Esophagus squamous epithelium (tissue), 5 donors: ENCODE measurements at places on chromosomes 16 and 17.

GRCh38 chr17:50867363-50868139, 1.4 kb upstream of the TOB1 start:
- H3K27ac ChIP-seq, result peak overlapping the region; percentile 100
- no peaks in the 10 kb centered on the region for H3K27me3 ChIP-seq
- peak; percentile 93 for DNase-seq
- H3K36me3 ChIP-seq, result peaks cover 12% of the 10 kb centered on the region

- no peak for DNase-seq
- H3K27ac ChIP-seq, result peak overlapping the region; percentile 44
- H3K27me3 ChIP-seq, result no peaks in the 10 kb centered on the region
- no peaks in the 10 kb centered on the region for H3K36me3 ChIP-seq
- H3K4me3 ChIP-seq, result no peak overlapping the region
- H3K4me1 ChIP-seq, result peaks cover 84% of the 10 kb centered on the region
Observed at GRCh38 chr17:30229012-30229411, 6.5 kb downstream of the SLC6A4 start.

DNA sequence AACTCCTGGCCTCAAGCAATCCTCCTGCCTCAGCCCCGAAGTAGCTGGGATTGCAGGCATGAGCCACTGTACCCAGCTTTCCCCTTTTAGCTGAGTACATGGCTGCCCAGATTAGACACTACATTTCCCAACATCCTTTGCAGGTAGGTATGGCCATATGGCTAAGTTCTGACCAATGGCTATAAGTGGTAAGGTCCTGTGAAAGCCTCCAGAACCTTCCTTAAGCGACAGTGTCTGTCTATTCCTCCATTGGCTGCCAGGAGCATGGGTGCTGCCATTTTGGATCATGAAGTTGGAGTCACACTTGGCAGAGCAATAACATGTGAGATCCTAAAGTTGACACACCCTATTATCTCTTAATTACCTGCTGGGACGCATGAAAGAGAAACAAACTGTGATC, 24.4 kb upstream of the CRHR1 start:
- no peaks in the 10 kb centered on the region for H3K27me3 ChIP-seq
- H3K36me3 ChIP-seq, result no peaks in the 10 kb centered on the region
- no peaks in the 10 kb centered on the region for H3K4me1 ChIP-seq
- H3K27ac ChIP-seq, result no peak overlapping the region

DNA sequence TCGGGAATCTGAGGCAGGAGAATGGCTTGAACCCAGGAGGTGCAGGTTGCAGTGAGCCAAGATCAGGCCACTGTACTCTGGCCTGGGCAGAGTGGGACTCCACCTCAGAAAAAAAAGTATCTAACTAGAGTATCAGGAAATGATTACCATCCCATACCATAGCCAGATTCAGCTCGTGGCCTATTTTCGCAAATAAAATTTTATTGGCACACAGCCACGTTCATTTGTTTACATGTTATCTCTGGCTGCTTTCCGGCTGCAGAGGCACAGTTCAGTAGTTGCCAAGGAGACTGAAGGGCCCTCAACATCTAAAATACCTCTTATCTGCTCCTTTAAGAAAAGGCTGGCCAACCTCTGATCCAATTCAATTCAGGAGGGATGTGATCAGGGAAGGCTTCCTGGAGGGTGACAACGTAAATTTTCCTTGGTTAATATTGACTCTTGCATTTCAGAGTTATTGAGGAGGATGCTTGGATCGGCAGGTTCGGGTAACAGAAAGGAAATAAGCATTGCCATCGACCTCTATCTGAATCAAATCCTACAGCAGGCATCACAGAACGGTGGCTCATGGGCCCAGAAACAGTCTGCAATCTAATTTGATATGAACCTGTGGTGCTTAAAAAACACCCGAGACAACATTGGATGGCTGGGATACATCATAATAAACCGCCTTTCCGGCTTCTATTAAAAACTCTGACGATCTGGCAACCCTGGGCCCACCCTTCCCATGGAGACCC, 73.8 kb downstream of the XYLT1 start:
- peaks cover 21% of the 10 kb centered on the region for H3K4me1 ChIP-seq
- H3K27ac ChIP-seq, result peak overlapping the region; percentile 60
- no peaks in the 10 kb centered on the region for H3K27me3 ChIP-seq
- no peak for DNase-seq
- H3K36me3 ChIP-seq, result no peaks in the 10 kb centered on the region

GRCh38 chr17:65385726-65386125, 175.7 kb downstream of the AXIN2 start:
- H3K27me3 ChIP-seq, result no peaks in the 10 kb centered on the region
- no peak for DNase-seq
- H3K4me3 ChIP-seq, result no peak overlapping the region
- H3K27ac ChIP-seq, result no peak overlapping the region
- no peaks in the 10 kb centered on the region for H3K4me1 ChIP-seq

DNA sequence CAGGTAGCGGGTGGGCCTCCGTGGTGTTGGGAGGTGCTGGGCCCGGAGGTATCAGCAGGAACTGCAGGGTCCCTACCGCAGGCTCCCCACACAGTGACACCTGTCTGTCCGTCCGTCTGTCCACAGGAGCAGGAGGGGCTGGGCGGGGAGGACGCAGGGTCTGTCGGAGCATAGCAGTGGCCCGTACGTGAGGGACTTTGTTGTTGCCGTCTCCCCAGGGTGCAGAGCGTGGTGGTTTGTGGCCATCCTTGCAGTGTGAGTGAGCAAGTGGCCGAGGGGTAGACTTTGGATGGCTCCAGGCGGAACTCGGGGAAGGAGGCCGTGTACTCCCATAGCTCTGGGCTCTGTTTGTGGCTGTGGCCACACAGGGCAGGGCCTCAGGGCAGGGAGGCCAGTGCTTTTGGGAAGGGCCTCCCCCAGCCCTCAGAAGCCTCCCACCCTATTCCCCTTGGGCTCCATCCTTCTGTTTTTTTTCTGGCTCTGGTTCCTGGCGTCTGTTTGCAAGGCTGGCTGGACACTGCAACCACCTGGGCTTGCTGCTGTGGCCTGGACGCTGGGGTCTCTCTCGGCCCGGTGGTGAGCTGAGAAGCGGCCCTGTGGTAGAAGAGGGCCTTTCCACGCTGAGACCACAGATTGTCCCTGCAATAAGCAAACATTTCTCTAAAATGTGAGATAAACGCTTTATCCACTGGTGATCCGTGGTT, 41.0 kb upstream of the ZNF750 start:
- H3K27ac ChIP-seq, result peak overlapping the region; percentile 68
- H3K27me3 ChIP-seq, result no peaks in the 10 kb centered on the region
- no peak overlapping the region for H3K4me3 ChIP-seq
- no peak for DNase-seq
